ENCODE measurements at places on chromosomes 6 and 20. TPM values are rescaled to one million over a fixed set of nuclear protein-coding genes. Genes with fewer than 3 reads are reported as not detected.

DNA sequence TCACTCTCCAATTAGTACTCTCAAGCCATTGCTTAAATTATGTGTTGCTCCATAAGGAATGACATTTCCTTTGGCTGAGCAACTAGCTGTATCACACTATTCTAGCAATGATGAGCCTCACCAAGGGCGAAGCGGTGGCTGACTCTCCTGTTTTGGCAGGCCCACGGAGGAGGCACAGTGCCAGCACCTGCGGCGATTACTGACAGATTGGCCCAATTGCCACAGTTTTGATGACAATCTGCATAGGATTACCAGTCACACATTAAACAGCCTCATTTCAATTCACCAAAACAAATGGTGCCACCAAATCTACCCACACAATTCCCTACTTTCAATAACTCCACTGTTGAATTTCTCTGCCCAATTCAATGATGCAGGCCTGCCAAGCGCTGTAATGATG is 286.9 kb downstream of the PTPRK start:
- DNase-seq, result no peak

DNA sequence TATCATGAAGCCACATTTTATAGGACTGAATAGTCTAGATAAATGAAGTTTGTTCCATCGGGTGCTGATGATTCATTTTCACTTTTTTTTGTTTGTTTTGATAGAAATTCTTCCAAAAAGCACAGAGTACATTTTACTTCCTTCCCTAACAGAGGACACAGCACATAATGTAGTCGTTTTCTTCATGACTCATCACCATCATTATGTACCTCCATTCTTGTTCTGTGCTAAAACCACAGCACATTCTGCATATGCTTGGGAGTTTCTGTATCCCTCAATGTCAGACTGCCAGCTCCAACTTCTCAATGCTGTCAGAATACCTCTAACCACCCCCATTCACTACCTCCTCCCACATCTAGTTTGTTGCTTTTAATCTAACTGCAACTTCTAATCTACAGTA is 1004.9 kb upstream of the ADGRB3 start:
- DNase-seq, result no peak

The MAP7 gene
- 5.7 TPM for total RNA-seq

GRCh38 chr6:132136981-132137380 is 185.8 kb upstream of the CCN2 start:
- no peak for DNase-seq

DNA sequence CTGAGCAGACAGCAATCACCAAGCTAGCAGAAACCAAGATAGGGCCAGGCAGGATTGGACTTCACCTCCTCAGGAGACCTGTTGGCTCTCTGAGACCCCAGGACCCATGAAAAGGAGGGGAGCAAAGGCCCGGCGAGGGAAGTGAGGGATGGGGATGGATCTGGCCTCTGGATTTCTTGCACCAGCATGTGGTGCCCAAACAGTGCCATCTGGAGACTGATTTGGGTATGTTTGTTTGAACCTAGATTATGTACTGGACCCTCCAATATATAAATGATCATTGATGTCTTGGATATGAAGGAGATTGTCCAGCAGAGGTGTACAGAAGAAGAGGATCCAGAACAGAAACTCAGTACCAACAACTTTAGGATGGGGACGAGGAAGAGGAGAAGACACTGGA is 83.4 kb upstream of the LY86 start:
- no peak for DNase-seq

GRCh38 chr20:19876828-19877460 is 118.9 kb downstream of the RIN2 start:
- no peak for DNase-seq

DNA sequence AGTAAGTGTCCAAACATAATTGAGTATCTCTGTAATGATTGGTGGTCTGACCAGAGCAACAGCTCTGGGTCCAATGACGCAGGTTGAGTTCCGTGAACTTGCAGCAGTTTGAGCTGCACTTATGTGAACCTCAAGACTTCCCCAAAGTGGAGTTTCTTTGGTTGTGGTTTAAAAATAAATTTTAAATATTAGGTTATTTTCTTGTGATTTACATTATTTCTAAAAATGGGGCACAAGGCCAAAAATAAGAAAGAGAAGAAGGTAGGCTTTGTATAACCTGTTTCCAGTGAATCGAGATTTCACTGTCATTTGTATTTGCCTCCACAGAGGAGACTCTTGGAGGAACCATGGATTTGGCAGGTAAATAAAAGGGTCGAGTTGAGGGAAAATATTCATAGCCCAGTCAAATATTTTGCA is 166.4 kb upstream of the ZNF217 start:
- DNase-seq, result no peak

The PTCHD4 gene
- 28.1 TPM for total RNA-seq

GRCh38 chr6:2969549-2969948 is 1.8 kb downstream of the SERPINB6 start:
- DNase-seq, result no peak

The HTR1E gene
- total RNA-seq, result under 0.01 TPM

Measured in frontal cortex (tissue), 4 donors.